ENCODE measurements at places on chromosomes 4 and X.

- DNase-seq: no peak
Observed at GRCh38 chr4:123588631-123589241, 192.1 kb downstream of the SPRY1 start.

GRCh38 chr4:154124539-154125255 is 335.8 kb upstream of the SFRP2 start:
- DNase-seq: no peak

DNA sequence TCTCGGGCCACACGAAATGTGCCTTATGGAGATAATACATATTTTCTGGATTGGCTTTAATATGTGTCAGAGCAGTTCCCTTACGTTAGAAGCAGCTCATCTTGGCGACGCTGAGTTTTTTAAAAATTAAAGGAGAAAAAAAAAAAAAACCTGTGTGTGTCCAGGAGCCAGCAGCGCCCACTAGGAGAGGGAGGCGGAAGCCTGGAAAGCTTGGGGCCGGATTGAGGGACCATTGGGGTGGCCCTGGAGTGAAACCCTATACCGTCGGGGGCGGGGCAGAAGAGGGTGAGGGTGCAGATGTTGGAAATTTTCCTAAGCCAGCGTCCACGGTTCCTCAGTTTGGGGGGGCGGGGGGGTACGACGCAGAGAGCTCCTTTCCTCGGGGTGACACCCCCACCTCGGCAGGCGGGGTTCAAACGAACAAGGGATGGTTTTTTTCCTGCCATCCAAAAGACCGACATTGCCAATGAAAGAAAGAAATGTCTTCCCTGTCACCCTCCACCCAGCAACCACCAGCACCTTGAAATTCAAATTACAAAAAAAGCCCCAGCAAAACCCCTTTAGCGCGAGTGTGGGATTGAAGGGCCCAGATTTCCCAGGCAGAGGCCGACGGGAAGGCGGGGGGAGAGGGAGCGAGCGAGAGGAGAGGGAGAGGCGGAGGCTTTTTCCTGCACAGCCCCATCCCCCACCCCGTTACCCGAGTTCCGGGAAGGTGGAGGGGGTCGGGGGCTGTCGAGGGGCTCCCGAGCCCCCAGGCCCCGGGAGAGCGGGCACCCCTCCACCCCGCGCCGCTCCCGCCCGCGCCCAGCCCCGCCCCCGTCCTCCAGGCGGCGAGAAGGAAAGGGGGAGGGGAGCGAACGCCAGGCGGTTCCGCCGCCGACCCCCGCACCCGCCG is 859 bp downstream of the SMARCA1 start:
- DNase-seq: no peak

- DNase-seq: no peak
Observed at GRCh38 chr4:63505714-63506460, 903.4 kb downstream of the TECRL start.

GRCh38 chrX:155218777-155219176 is 2.5 kb downstream of the VBP1 start:
- DNase-seq: no peak

- DNase-seq: no peak
Observed at GRCh38 chr4:152976212-152976761, 40.2 kb downstream of the FHDC1 start.

GRCh38 chrX:103562801-103563200 is 22.5 kb upstream of the TCEAL4 start:
- DNase-seq: no peak

DNA sequence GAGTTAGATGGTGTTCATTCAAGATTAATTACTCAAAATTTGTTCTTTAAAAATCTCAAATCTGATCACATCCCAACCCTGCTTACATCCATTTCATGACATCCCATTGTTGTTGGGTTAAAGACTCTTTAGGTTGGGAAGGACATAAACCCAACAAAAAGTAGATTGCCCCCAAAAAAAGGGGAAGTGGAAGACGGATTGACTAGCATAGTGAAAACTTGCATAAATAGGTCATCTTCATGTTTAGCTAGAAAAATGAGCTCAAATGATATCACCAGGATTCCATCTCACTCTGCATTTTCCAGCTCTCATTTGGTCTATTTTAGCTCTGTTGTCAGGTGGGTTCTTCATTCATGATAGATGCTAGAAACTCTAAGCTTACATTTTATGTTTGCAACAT is 18.5 kb upstream of the TET2 start:
- no peak for DNase-seq

DNA sequence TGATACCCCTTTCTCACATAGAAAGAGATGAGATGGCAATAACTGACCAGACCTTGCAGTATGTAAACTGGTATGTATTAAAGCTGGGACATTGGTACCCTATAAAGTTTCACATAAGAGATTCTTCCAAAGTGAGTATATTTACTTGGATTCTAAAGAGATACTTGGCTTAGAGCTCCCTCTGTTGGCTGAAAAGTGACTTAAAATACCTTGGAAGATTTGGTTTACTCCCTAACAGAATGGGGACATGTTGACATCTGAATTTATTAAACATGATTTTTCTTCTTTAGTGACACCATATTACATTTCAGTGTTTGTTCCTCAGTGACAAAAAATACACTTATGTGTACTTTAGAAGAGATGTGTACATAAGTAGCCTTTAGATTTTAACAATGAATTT is 47.9 kb upstream of the RGN start:
- DNase-seq: no peak

DNA sequence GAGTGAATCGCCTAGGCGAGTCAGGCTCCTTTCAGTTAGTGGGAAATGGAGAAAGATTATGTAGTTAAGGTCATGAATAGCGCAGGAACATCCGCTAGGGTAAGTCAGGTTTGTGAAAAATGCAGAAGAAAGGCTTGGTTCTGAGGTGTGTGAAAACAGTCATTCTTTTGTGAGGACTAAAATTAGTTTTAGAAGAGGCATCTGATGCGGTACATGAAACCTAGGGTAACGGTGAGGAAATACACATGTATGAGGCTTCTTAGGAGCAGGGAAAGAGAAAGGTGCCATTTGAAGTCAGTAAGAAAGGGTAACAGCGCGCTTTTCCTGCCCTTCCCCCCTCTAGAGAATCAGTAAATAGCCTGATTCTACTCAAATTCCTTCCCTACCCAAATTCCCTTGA is 570 bp upstream of the RNF128 start:
- no peak for DNase-seq

GRCh38 chr4:123193802-123194367 is 202.7 kb upstream of the SPRY1 start:
- DNase-seq: no peak

DNA sequence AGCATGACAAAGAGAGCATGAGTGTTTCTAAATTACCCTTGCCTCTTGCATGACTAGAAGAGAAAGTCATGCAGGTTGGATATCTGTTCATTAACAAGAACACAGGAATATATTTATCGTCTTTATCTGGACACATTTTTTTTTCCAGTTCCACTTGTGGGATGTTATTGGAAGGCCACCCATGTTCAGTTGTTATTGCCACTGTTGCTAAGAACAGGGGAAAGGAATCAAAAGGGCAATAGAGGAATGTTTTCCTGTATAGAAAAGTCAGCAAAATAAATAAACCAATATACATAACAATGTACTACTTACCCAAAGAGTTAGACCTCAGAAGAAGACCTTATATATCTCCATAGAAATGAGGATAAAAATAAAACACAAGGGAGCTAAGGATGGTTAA is 270.1 kb downstream of the QDPR start:
- DNase-seq: no peak

DNA sequence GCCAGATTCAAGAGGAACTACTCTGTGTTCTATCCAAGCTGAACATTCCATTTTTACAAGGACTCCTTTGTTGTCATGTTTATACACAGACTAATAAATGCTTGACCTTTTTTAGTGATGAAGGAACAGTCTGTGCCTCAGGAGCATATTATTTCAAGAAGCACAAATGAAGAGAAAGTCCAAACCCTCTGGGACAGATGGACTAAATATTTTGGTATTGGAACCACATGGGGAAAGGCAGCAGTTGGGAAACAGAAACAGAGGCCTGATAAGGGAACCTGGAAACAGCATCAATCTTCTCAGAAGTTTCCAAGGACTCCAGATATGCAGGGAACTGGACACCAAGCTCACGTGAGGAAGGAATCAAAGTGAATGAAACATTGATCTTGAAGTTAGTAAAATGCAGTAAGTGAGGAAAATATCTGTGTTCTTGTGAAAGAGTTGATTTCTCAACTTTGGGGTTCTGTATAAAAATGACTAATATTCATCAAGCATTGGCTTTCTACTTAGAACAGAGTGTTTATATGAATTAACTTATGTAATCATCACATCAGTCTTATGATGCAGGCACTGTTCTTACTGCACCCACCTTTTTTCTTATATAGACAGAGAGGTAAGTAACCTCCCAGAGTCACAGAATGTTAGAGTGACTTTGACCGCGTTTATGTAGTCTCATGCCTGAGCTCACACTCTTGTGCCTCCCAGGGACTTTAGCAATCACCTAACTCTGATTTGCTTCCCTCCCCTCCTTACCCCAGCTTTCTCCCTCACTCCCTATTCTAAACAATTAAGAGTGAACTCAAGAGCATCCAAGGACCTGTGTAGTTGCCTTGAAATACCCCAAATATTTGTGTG is 148.9 kb upstream of the JADE1 start:
- DNase-seq: no peak

GRCh38 chrX:75131973-75132627 is 24.0 kb downstream of the ABCB7 start:
- DNase-seq: no peak

DNA sequence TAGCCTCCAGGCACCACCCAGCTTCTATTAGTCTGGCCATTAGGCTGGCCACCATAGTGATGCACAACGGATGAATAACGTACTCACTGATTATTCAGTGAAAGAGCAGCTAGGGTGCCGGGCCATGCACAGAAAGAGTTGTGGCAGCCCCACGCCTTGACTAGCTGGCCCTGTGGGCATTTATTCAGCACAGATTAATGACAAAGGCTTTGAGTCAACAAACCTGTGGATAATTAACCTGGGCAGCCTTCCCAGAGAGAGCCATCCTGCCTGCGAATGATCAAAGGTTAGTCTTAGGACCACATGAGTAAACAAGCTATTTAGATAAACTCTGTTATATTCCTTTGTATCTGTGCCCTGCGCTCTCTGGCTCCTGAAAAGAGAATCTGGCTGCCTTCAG is 37.2 kb downstream of the MAP9 start:
- no peak for DNase-seq

DNA sequence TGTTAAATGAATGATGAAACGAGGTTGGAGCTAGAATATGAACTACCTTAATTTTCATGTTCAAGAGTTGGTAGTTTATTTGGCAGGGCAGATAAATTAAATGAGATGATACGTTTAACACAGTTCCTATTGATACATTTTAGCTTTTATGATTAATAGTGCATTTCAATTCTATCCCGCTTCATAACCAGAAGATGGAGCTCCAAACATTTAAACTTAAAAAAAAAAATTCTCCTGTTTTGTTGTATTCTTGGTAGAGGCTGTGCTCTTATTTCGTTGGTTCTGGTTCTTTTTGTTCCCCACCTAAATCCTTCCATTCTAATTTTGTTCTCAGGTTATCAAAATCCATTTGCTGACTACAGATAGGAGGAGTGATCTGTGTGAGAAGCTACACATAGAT is 71.8 kb upstream of the PTPN13 start:
- no peak for DNase-seq

- DNase-seq: no peak
Observed at GRCh38 chr4:25290490-25291067, 22.0 kb upstream of the ZCCHC4 start.

Measured in stimulated activated CD4-positive, alpha-beta T cell treated with anti-CD3 and anti-CD28 coated beads, Interleukin-4, amount 100 ng/mL, for 48 hours (primary cell).